ENCODE measurements at places on chromosomes 2 and 18. TPM values are rescaled to one million over a fixed set of nuclear protein-coding genes. Genes with fewer than 3 reads are reported as not detected.

The SERPINB4 gene
- total RNA-seq, result not detected

The OXER1 gene
- 0.25 TPM for total RNA-seq

The CACNB4 gene
- 1.5 TPM for total RNA-seq

The HOXD11 gene
- total RNA-seq, result not detected

The TTN gene
- total RNA-seq, result 4.3 TPM

The MTA3 gene
- total RNA-seq, result 30.1 TPM

The DSC2 gene
- not detected for total RNA-seq

The MROH2A gene
- not detected for total RNA-seq

The TUBA4B gene
- total RNA-seq, result not detected

The ZNF396 gene
- total RNA-seq, result 0.18 TPM

GRCh38 chr2:30312916-30313315, 81.6 kb downstream of the LBH start:
- no peak for DNase-seq

DNA sequence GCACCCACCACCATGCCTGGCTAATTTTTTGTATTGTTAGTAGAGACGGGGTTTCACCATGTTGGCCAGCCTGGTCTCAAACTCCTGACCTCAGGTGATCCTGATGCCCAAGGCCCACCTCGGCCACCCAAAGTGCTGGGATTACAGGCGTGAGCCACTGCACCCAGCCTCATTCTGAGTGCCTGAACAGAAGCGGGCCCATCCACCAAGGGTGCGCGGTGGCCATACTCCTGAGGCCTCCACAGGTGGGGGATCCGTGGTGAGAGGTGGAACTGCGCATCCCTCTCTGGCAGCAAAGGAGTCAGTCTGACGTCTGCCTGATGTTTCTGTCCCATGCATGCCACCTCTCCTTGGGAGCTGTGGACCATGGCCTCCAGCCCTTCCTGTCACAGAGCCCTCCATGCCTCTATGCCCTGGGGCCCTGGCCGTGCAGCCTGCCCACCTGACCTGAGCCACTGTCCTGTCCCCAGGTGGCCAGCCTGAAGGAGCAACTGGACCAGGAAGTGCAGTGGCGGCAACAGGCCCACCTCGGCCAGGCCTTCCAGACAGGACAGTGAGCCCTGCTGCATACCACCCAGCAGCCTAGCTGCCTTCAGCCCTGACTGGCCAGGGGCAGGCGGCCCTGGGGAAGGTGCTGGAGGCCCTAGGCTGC, 7.6 kb upstream of the SNED1 start:
- no peak for DNase-seq

- DNase-seq, result no peak
Observed at GRCh38 chr2:163734881-163735684, 725 bp downstream of the FIGN start.

- DNase-seq, result no peak
Observed at GRCh38 chr2:187826023-187826422, 271.8 kb upstream of the TFPI start.

GRCh38 chr2:45905632-45905958, 254.1 kb downstream of the PRKCE start:
- no peak for DNase-seq

- peak; percentile 30 for DNase-seq
Observed at GRCh38 chr2:8536686-8537561, 144.9 kb upstream of the ID2 start.

GRCh38 chr2:100554798-100555407, 7.9 kb upstream of the PDCL3 start:
- peak; percentile 56 for DNase-seq

DNA sequence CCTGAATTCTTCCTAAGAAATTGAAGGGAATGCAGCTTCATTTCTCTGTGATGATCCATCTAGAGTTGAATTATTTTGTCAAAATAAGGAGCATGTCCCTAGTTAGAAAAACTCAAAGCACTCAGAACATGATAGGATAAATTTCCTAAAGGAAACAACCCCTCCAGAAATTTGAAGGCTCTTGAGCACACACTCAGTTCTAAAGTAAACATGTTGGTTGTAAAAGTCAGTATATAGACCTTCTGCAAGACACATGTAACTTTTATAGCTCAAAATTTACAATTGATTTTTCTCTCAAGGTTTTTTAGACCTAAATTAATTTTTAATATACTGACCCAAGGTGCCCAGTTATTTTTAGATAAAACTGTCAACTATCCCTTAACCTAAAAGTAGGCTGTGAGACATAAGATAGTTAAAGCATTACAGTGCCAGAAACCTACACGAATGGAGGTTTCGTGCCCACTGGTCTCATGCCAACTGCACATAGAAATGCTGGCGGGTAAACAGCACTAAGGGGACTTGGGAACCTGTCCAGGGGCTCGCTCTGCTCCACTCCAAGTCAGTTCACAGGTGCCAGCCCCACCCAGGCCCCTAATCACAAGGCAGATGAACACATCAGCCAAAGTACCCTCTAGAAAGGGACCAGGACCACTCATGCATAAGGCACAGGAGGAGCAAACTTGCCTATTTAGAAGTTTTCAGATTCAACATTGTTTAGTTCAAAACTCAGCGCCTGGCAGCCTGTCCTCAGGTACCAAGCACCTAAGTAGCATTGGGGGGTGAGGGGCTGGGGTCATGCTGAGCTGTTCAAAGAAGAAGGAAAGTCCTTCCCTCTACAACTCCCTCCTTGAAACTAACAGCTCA, 106.5 kb downstream of the SMC6 start:
- DNase-seq, result no peak

DNA sequence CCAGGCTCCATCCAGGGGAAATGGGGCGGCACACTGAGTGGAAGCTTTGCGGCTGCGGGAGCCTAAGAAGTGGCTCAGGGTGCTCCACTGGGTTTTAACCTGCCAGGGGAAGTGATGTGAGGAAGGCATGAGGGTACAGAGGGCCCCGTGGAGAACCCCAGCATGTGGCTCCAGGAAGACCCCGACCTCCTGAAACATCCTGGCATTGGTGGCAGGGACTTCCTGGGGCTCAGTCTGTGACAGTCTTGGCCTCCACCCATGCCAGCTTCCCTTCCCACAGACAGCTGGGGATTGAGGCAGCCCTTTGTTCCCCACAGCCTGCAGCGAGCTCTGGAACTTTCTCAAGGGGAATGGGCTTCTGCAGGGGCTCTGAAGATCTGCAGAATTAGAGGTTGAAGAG, 146.6 kb downstream of the TNS1 start:
- no peak for DNase-seq

DNA sequence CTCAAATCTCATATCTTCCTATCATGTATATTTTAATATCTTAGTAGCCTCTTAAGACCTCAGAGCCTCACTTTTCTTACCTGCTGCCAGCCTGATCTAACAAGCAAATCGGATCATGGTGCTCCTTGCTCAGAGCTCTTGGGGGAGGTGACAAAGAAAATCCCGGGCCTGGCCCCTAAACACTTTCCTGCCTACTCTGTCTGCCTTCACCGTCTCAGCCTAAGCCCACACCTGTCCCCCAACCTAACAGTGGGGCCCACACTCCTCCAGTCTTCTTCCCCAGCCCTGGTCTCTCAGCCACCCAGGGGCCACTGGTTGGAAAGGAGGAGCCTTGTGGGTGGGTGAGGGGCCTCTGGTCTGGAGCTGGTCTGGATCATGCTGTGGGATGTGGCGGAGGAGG, 207.3 kb downstream of the HAUS1 start:
- DNase-seq, result no peak

DNA sequence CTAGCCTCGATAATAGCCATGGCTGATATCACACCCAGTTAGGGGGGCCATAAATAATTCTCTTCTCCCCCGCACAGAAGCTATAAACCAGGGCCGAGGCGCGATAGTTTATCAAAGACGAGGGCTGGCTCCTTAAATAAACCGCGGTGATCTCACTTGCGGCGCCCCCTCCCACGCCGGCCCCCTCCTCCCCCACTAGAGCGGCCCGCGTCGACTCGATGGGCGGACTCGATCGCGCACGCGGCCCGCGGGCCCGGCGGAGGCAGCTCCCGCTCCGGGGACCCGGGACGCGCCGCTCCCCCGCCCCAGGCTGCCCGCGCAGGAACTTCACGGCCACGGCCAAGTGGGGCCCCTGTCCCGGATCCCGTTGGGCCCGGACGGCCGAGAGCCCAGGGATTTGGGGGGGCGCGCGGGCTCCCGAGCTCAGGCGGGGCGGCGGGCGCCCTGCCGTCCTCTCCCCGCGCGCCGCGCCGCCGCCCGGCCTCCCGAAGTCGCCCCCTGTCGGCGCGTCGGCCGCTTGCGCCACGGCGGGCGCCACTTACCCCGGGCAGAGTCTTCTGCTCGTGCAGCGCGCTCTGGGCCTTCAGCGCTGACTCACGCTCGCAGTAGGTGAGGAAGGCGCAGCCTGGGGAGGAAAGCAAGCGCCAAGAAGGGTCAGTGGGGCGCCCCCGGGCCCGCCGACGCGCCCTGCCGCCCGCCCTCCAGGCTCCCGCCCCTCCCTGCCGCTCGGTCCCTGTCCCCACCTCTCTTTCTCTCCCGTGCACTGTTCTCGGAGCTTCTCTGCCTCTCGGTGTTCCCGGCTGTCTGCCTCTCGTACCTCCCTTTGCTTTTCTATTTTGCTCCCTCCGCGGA, 80.4 kb downstream of the CELF4 start:
- peak; percentile 44 for DNase-seq

DNA sequence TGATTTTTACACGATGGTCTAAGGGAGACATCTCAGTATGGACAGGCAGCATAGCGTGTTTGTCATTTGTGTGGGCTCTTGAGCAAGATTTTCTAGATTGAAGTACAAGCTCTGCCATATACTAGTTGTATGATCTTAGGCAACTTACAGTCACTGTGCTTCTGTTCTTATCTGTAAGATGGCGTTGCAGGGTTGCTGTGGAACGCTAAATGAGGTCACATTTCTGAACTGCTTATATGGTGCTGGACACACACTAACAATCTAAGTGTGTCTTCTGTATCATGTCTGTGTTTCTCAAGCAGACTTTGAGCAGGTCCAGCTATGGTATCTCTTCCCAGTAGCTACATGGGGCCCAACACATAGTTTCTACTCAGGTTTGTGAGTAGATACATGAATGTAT, 29.2 kb downstream of the PARD3B start:
- DNase-seq, result no peak

GRCh38 chr18:75261430-75262223, 51.0 kb downstream of the TSHZ1 start:
- no peak for DNase-seq

DNA sequence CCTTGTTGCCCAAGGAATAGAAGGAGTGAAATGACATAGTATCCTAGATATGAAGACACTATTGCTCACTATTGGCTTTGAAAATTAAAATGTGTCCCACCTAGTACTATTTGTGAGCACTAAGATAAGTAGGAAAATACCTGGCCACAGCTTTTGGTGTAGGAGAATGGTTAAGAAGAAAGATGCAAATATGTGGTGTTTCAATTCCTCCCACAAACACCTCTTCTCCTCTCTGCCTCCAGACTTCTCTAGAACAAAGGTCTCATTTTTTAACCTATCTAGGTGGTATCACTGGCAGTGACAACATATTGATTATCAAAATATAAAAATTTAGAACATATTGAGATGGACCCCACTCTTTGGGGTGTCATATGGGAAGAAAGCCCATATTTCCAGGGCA, 929.9 kb upstream of the FANCL start:
- no peak for DNase-seq

GRCh38 chr2:56682397-56682760, 498.6 kb downstream of the CCDC85A start:
- no peak for DNase-seq

DNA sequence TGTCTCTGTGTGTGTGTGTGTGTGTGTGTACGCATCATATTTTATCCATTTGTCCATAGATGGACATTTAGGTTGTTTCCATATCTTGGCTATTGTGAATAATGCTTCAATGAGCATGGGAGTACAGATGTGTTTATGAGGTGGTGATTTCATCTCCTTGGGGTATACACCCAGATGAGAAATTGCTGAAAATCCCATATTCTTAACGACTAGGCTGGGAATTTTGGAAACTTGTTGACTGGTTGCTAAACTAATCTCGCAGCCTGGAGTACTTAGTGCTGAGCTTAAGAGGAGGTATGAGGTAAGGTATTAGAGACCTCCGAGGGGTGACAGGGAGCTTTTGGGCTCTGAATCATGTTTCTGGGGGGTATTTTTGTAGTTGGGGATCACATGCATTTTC, 66.0 kb upstream of the SPRED2 start:
- DNase-seq, result no peak

DNA sequence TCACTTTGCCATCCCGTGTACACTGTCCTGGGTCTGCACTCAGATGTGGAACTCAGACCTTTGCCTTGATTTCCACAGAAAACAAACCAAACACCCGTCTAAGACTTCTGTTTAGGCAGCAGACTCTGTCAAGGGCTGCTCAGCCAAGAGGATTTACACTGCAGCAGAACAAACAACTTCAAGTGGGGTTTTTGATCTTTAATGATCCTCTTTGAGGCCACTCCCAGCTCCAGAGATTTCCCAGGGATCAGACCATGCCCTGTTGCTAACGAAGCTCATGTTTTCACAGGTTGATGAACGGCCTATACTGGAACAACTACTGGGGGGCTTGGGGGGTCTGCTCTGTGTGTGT, 52.5 kb upstream of the LGALSL start:
- no peak for DNase-seq

GRCh38 chr2:127783101-127783500, 27.9 kb downstream of the WDR33 start:
- no peak for DNase-seq

- DNase-seq, result peak; percentile 72
Observed at GRCh38 chr18:23209031-23209430, 73.7 kb downstream of the CABLES1 start.

DNA sequence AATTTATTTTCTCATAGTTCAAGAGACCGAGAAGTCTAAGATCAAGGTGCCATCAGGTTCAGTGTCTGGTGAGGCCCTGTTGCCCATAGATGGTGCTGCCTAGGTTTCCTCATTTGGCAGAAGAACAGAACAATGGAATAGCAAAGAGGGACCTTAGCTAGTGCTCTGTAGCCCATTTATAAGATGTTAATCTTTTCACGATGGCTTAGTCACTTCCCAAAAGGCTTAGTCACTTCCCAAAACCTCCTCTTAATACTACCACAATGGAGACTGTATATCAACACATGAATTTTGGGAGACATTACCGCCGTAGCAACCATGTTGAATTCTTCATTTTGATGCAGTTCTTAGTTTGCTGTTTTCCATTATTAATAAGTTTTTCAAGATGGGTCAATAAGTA, 246.3 kb upstream of the NRP2 start:
- DNase-seq, result no peak

DNA sequence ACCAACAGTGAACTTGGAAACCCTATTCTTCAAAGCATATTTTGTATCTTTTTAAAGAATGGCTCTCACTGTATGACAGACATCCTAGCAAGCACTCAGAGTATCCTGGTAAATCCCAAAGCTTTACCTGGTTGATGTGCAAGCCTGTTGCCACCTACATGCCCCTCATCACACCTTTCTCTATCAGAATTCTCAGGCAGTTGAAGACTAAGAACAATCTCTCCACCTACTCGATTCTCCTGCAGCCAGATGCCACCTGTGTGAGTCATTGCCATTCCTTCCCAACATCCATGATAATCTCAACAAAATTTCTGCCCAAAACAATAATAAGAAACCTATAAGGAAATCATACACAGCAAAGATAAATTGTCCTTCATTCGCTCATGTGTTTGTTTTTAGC, 659.8 kb downstream of the BCL11A start:
- DNase-seq, result no peak
